ENCODE measurements at places on chromosomes 1 and 21. TPM values are rescaled to one million over a fixed set of nuclear protein-coding genes. Genes with fewer than 3 reads are reported as not detected.

DNA sequence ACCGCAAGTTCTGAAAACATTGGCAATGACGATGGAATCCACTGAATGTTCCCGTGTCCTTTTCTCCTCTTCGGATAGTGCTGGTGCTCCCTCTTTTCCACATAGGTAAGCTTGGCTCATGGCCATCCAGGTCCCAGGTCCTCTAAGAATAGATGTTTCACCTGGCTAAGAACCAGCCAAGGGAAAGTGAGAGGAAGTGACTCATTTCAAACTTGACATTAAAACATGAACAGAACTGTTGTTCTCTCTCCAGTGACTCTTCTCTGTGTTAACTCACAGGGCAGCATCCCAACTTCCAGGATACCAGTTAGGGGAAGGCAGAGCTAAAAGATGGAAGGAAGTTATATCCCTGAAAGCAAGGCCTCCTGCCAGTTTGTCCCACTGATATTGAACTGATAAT, 493.8 kb upstream of the CHRM3 start:
- H3K27me3 ChIP-seq, result no peaks in the 10 kb centered on the region
- no peak overlapping the region for H3K4me3 ChIP-seq
- H3K4me1 ChIP-seq, result no peaks in the 10 kb centered on the region
- DNase-seq, result no peak

DNA sequence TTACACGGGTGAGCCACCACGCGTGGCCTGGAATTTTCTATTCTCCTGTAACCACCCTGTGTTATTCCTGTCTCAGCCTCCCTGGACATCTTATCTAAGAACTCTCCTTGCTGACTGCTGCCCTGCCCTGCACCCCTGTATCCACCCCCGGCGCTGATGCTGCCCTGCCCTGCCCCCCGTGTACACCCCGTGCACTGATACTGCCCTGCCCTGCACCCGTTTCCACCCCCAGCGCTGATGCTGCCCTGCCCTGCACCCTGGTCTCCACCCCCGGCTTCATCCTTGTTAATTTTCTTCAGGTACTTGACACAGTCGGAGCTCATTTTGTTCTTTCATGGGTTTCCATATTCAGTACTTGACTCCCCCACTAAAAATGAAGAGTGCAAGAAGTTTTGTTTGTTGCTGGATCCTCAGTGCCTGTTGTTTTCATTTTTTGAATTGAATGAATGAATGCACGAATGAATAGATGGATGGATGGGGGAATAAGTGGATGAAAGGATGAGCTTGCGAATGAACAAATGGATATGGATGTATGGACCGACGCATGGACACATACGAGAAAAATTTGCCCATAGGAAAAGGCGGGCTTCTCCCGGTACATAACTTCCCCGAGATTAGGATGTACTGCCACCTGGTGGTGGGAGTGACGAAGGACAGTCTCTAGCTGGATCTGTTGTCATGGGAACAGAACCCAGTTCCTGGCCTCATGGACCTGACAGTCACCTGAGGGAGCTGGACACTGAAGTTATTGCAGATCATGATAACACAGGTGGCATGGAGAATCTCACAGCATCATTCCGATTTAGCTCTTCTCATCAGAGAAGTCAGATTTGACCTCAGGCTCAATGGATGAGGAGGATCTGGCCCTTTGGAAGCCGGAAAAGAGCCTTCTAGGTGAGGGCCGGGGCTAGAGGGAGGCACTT, 14.9 kb downstream of the AADACL4 start:
- H3K4me1 ChIP-seq, result peaks cover 7% of the 10 kb centered on the region
- DNase-seq, result peak; percentile 51
- peak overlapping the region; percentile 40 for H3K4me3 ChIP-seq
- H3K36me3 ChIP-seq, result no peaks in the 10 kb centered on the region
- H3K27me3 ChIP-seq, result peaks cover 20% of the 10 kb centered on the region

DNA sequence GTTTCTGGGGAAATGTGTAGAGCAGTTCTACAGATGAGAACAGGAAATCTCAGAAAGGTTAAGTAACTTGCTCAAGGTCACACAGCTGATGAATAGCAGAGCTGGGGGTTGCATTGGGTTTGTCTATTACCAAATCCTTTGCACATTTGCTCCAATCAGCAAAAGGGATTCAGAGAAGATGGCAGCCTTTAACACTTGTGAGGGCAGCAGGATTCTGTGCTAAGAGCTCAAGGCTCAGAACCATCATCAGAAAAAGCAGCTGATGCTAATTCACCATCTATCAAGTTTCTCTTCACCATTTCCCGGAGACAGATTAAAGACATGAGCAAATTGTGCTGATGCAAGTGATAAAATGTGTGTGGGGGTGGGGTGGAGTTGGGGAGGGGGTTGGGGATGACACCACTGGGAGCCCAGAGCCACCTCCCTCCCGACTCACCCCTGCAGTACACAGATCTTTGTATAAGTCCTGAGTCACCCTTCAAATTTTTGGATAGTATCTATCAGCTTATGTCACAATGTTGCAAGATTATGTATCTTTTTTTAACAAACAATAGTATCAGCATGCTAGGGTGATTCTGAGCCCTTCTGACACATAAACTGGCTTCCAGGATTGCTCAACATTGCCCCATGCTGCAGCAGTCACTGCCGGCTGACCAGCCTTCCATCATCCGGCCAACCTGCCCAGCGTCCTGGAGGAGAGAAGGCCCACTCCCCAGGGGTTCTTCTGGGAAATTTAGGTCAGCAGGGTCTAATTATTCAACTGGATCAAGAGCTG, 2.8 kb upstream of the SPSB1 start:
- H3K27me3 ChIP-seq, result no peaks in the 10 kb centered on the region
- DNase-seq, result no peak
- H3K4me3 ChIP-seq, result peak overlapping the region; percentile 28
- peaks cover 12% of the 10 kb centered on the region for H3K36me3 ChIP-seq

The ZNHIT6 gene
- 24.6 TPM for total RNA-seq

The ATP1A4 gene
- total RNA-seq, result not detected

The PCP4 gene
- total RNA-seq, result not detected

The DIRAS3 gene
- total RNA-seq, result not detected
